ENCODE measurements at places on chromosomes 3 and 15. TPM values are rescaled to one million over a fixed set of nuclear protein-coding genes. Genes with fewer than 3 reads are reported as not detected.

GRCh38 chr15:101397521-101398003, 91.9 kb downstream of the PCSK6 start:
- DNase-seq: peak; percentile 37

- DNase-seq: no peak
Measured at GRCh38 chr3:61199843-61200242, 51.4 kb downstream of the FHIT start.

DNA sequence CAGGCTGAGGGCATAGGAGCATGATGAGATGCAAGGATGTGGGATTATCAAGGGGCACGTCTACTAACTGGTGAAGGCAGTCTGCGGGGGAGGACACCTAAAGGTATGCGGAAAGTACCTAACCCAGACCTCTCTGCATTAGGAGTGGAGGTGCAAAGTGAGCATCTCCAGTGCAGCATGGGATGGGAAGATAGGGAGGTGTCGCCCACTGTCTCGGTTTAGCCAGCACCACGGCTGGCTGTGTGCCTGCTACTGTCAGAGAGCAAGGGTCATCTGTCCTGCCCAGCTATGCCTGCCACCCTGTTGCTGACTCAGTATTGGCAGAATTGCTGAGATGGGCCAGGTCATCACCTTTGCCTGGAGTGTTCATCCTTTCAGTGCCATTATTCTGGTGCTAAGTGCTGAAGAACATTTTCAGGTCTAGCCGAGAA, 40.1 kb downstream of the OXNAD1 start:
- peak; percentile 90 for DNase-seq

DNA sequence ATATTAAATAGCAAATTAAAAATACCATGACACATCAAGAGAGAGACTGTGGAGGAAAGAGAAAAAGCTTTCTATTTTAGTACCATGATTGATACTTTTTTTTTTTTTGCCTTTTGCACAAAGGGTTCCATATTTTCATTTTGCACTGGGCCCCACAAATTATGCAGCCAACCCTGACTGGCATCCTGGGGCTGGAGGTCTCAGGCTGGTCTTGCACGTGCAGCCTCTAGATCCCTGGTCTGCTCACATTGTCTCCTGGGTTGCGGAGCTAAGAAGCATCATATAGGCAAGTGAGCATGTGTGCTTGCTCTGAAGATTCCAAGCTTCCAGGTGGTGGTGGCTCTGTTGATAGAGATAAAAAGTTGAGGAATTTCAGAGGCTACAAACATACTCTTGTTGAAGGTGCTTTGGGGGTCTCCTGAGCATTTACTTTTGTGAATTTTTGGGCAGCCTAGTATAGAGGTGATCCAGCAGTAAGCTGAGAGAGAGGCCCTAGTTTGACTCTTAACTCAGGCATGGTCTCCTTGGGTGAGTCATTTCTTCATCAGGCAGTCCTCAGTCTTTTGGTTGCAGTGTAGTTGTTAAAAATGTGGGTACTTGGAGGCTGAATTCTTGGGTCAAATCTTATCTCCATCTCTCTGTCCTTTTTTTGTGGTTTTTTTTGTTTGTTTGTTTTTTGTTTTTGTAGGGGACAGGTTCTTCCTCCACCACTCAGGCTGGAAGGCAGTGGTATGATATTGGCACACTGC, 31.3 kb downstream of the SMAD3 start:
- no peak for DNase-seq

- DNase-seq: peak; percentile 35
Measured at GRCh38 chr3:58215317-58216025, 4.7 kb upstream of the DNASE1L3 start.

GRCh38 chr15:29674661-29675533, 147.4 kb downstream of the TJP1 start:
- peak; percentile 83 for DNase-seq

- no peak for DNase-seq
Measured at GRCh38 chr3:65836047-65836446, 202.7 kb downstream of the MAGI1 start.

DNA sequence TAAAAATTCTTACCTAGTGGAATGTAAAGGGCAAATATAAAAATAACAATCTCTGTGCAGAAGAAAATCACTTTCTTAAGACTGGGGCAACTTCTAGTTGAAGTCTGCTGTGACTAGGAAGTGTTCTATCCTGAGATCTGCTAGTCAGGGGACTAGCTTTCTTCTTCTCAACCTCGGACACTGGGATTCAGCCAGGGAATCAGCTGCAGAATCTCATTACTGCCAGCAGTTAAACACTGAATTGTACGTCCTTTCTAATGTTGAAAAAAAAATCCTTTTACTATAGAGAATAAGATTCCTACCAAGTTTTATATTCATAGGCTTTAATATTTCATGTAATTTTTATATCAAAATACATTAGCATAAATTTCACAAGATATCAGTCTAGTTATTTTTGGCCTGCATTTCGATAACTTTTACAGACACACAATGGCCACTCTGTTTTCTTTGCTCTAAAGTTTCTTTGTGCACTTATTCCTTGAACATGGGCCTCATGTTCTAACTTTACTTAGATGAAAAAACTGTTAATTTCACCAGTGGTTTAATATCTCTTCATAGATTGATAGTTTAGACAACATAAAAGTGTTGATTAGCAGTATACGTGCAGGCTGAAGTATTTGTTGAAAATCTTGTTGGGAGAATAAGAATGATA, 2.6 kb upstream of the NEO1 start:
- no peak for DNase-seq

DNA sequence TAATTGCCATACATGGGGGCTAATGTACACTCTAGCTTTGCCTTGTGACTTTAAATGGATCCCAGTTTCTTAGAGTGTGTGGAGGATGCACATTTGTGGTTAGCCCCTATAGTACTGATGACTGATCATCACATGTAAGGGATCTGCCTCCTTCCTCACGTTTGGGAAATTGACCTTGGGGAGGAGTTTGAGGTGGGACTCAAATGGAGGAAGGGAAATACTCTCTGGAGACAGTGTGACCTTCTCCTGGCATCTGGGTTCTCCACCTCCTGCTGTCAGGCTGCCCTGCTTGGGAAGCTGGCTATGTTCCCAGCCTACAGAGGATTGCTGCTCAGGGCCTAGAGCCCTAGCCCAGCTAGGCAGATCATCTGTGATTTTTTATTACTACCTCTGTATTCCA, 48.7 kb downstream of the PPM1L start:
- peak; percentile 69 for DNase-seq

DNA sequence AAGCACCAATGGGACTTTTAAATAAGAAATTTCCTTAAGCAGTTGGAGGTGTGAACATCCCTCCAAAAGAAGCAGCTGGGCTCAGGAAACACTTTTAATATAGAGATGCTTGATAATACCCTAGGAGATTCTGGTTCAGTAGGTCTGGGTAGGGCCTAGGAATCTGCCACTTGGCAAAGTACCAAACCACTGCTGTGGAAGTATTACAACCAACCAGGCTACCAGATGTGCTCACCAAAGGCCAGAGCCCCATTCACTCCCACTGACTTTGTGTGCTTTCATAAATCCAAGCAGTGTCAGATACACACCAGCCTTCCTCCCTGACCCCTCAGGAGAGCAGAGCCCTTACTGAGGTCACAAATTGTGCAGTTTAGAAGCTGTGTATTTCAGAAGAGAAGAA, 162.6 kb downstream of the CCNL1 start:
- no peak for DNase-seq

DNA sequence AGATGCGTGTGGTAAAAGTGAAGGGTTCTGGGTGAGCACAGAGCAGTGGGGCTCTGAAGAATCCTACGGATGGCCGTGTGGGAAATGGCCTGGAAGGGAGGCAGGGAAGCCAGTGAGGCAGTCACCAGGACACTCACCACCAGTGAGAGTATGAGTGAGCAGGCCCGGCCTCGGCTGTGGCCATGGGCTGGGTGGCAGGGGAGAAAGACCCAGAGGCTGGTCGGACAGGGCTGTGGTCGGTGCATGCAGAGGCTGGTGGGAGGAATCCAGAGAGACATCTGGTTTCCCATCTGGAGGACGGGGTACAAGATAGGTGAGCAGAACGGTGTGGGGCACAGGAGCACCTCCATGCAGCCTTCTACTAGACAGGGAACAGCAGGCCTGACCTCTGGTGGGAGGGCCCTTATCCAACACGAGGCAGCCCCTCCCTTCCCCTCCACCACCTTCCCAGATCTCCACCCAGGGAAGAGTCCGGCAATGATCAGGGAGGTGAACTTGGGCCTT, 10.1 kb downstream of the PCSK6 start:
- peak; percentile 33 for DNase-seq

DNA sequence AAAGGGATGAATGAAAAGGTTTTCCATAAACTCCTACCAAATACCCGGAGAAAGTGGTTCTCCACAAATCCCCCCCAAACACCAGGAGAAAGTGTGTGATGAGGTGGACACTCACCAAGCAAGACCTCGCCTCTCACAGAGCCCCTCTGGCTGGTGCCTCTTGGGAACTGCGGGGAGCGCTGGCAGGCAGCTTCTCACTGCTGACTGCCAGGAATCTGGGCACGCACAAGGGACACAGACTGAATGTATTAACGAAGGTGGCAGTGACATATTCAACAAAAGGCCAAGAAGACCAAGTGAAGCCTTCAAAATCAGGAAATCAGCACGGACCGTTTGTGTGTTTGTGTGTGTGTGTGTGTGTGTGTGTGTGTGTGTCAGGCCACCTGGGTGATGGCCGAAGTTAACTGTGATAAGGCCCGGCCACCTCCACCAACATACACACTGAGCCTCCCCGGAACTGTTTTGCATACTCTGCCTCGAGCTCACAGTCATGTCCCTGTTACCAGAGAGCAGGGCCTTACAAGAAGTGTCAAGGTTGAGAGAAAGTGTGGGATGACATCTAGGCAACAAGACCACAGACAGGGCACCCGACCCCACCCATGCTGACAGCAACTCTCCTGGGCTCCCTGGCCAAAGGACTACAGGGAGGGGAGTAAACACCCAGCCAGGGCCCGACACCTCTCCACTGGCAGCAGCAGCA, 18.0 kb downstream of the ATP10A start:
- DNase-seq: no peak

DNA sequence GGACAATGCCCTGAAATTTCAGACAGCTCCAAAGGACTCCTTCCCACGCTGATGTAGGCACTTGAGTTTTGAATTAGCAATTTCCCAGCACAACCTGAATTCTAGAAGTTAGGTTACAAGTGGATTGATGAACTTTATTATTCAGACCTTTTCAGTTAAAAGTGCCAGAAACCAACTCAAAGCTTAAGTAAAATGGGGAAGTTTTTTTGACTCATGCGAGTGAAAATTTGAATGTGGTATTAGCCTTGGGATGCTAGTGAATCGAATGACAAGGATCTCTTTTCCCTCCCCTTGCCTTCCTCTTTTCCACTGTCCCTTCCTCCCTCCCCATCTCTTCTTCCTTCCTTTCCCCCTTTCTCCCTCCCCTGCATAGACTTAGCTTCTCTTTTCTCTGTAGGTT, 295.1 kb upstream of the PROK2 start:
- no peak for DNase-seq

GRCh38 chr3:107394502-107394901, 17.3 kb downstream of the CCDC54 start:
- DNase-seq: no peak

- no peak for DNase-seq
Measured at GRCh38 chr3:79339846-79340245, 428.0 kb downstream of the ROBO1 start.

DNA sequence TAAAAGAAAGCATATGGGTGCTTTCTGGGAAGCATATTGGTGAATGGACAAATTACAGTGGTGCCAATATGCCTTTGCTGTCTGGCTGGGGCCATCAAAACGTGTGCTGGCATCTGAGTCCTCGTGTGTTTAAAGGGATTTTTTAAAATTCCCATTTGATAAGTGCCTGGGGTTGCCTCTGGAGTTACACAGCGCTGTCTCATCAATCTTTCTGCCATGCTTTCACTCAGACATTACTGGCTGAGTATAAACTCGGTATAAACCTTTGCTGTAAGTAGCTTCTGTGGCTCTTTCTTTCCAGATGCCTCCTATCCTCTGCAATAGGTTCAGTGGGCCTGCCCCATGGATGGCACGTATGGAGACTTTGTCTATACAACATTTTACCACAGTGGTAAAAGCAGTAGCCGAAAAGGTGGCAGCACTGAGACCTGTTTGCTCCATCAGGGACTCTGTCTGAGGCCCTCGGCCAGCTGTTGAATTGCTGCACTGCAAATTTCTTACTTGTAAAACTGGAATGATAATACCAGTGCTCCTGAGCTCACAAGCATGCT, 195.5 kb downstream of the LPP start:
- DNase-seq: no peak

- DNase-seq: no peak
Measured at GRCh38 chr3:142787719-142788118, 63.9 kb downstream of the TRPC1 start.

DNA sequence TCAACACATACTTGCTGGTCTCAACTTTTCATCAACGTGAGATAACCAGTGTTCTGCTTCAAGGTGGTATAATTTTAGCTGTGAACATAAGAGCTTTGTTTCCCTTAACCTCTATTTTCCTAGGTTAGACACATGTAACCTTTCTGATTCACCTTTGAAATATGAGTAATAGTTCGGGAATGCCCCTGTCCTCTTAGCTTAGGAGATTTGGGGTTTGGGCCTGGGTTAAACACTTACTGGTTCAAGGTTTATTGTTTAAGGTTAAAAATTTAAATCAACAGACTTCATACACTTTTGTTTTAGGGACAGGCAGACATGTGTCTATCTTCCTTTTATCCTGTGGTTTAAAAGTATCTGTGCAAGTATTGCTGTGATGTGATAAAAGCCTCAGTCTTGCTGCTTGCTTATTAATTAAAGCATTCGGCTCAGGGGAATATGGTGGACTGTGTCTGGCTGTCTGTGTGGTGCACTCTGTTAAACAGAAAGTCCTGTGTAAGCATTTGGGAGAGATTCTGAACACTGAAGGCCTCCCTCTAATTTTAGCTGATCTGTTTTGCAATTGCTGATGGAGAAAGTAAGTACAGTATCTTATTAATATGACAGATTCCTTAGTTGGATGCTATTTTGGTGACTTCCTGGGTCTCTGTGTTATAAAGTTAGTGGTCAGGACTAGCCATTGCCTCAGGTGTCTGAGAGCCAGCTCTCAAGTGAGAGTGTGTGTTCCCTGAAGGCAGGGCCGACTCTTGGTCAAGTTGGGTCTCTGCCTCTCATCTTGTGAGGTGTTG, 81.8 kb downstream of the USP13 start:
- DNase-seq: no peak

DNA sequence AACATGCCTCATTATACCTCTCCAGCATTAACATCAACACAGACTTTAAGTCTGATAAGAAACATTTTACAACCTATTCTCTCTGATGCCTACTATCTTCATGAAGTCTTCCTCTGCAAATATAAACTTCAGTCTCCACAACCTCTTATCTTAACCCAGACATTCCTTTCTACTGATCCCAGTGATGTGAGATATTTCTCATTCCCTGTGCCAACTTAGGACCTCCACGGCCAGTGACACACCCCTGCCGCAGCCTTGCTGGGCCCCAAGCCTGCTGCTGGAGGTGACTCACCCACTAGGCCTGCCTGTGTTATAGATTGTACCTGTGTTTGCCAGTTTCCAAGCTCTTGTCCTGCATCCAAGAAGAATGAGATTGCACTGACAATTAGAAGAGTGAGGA, 734.5 kb upstream of the CADM2 start:
- no peak for DNase-seq

- DNase-seq: no peak
Measured at GRCh38 chr3:52004906-52005395, 9.3 kb upstream of the RPL29 start.

Gene PRTG
- 0.23 TPM for total RNA-seq

Gene SPINK8
- not detected for total RNA-seq

Gene CCDC39
- total RNA-seq: not detected

Gene GOLGA8A
- total RNA-seq: 9.0 TPM

Gene RPSA
- 280 TPM for total RNA-seq

Gene STRIT1
- total RNA-seq: not detected

Gene EXD1
- not detected for total RNA-seq

Gene PLA2G4D
- total RNA-seq: not detected

Gene C3orf38
- 7.0 TPM for total RNA-seq

Gene ZNF860
- total RNA-seq: not detected

Gene FES
- 39.4 TPM for total RNA-seq
